Inflammatory macrophage treated with lipopolysaccharide for 4 hours (primary cell): ENCODE measurements at places on chromosomes 7 and 10.

DNA sequence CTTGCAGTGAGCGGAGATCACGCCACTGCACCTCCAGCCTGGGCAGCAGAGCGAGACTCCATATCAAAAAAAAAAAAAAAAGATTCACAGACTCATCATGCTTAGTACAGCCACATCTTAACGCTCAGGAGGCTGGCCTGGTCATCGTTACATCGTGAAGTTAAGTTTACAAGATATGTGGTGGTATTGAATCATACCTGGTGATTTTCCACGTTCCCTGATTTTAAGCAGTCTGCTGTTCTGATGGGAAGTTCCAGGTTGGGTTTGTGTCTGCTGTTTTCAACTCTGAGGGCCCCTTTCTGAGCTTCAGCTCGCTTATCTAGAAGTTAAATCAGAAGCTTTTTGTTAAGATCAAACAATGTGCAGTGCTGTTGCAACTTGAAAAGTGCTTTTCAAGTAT is 6.9 kb downstream of the PPP2R2D start:
- DNase-seq, result no peak

- peak; percentile 68 for DNase-seq
These were observed 87.4 kb downstream of the ZNF467 start for GRCh38 chr7:149686011-149686410.

GRCh38 chr10:131238669-131239280 is 72.7 kb downstream of the TCERG1L start:
- DNase-seq, result no peak

DNA sequence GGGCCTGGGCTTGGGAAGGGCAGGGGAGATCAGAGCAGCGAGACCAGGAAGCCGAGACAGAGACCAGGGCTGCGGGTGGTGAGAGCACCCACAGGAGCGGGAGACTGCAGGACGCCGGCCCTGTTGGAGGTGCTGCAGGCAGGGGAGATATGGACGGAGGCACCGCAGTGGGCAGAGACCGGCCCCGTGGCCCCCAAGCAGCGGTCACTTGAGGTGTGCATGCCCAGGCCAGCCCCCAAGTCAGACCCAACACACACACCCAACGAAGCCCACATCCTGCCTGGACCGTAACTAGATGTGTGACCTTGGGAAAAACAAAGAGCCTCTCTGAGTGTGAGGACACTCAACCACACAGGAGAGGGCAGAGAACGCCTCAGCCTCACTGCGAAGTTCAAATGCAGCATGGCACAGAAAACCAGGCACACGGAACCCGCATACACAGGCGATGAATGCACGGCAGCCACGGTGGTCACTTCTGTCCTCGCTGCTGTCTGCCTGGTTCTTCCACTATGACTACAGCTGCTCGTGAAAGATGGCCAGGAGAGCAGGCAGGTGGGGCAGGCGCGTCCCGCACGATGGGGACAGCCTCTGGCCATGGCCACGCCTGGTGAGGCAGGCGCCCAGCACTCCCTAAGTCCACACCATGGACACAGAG is 214.7 kb downstream of the MAD1L1 start:
- no peak for DNase-seq

- no peak for DNase-seq
These were observed 208.9 kb downstream of the EBF3 start for GRCh38 chr10:129755158-129755591.

GRCh38 chr7:23093546-23093945 is 12.0 kb upstream of the KLHL7 start:
- DNase-seq, result peak; percentile 13

GRCh38 chr7:2049782-2050510 is 182.8 kb downstream of the MAD1L1 start:
- no peak for DNase-seq

- DNase-seq, result no peak
These were observed 202.2 kb upstream of the ETV1 start for GRCh38 chr7:14191686-14192098.

DNA sequence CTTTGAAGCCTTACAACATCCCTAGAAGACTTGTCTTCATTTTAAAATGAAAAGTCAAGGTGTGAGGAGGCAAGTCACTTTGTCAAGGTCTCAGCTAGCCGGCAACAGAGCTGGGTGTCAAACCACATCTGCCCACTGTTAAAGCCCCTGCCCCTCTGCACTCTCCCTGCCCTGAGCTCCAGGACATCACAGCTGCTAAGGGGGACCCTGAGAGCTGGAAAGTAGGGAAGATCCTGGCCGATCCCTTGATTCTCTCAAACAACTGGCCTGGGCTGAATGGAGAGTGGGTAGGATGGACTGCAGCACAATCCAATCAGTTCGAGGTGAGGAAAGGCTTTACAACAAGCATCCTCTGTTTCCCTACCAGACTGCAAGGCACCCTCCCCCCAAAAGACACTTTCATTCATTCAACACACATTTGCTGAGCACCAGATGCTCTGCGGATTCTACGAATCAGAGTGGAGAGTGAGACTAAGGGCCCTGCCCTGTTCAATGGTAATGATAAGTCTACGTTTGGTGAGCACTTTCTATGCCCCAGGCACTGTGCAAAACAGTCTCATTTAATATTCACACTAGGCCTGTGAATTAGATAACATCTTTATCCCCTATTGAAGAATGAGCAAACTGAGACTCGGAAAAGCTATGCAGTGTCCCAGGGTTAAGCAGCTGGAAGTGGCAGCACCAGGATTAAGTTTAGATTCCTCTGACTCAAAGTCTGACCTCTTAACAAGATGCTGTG is 148.1 kb downstream of the HERPUD2 start:
- no peak for DNase-seq

DNA sequence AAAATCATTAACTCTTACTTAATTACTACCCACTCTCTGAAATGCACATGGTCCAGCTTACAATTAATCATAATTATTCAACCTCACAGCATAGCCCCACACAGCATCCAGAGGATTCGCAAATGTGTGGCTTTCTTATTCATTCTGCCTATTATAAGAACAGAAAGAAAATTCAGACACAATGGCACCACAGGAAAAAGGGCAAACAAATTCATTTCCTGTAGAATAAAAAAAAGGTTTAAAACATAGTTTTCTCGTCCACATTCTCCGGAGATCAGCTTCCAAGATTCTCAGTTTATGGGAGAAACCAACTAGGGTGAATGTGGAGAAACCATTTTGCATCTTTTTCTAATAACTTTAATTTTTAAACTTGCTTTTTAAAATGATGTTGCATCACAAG is 201.6 kb downstream of the PARD3 start:
- DNase-seq, result no peak

GRCh38 chr7:38335492-38336147 is 62.2 kb upstream of the TARP start:
- DNase-seq, result peak; percentile 99

GRCh38 chr10:49498425-49498824 is 40.5 kb downstream of the ERCC6 start:
- no peak for DNase-seq

- DNase-seq, result peak; percentile 79
These were observed 7.8 kb downstream of the HPS6 start for GRCh38 chr10:102072673-102073527.

GRCh38 chr10:95414016-95414830 is 123.4 kb upstream of the PDLIM1 start:
- DNase-seq, result no peak

DNA sequence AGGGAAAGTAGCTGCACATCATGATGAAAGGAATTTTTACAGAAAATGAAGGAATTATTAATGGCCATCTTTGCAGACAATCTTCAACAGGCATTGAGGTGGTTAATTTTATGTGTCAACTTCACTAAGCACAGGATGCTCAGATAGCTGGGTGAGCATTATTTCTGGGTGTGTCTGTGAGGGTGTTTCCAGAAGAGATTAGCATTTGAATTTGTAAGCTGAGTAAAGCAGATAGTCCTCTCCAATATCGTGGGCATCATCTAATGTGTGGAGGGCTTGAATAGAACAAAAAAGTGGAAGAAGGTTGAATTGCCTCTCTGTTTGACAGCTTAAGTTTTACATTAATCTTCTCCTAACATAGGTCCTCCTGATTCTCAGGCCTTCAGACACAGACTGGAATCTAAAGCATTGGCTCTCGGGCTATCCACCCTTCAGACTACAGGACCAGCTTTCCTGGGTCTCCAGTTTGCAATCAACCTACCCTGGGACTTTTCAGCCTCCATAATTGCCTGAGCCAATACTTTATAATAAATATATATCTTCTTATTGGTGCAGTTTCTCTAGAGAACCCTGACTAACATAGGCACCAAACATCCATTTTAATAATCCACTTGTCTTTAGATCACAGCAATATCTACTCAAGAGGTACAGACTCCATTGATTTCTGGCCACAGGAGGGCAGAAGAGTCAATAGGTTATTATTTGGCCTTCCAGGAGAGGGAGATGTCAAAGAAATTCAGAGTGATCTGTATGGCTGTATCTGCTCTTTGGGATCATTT is 10.5 kb upstream of the CRPPA start:
- DNase-seq, result peak; percentile 13

GRCh38 chr10:52678611-52679010 is 94.0 kb downstream of the MBL2 start:
- DNase-seq, result no peak

GRCh38 chr7:85659364-85659763 is 472.5 kb upstream of the SEMA3D start:
- no peak for DNase-seq

GRCh38 chr7:6648815-6649104 is 11.6 kb downstream of the ZNF316 start:
- DNase-seq, result no peak

DNA sequence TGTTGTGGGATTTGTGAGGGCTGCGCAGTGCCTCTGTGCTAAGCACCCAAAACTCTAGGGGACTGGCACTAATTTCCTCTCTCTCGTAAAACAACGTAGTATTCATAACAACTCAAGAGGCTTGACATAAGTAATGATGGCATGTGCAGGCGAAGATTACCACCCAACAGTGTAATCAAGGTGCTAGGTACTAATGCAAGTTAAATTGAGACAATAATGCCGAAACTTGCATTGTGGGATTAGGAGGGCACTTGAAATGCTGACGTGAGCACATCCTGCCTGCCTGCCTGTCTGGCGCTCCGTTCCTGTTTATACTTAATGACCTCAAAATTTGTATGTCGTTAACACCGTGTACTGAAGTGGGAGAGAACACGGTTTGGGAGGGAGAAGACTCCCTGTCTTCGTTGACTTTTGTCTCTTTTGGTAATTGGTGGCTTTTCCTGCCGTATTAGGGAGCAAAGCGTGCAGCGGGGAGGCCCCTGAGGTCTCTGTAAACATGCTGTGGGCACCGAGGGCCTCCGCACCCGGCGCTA is 139.0 kb downstream of the MGMT start:
- no peak for DNase-seq

DNA sequence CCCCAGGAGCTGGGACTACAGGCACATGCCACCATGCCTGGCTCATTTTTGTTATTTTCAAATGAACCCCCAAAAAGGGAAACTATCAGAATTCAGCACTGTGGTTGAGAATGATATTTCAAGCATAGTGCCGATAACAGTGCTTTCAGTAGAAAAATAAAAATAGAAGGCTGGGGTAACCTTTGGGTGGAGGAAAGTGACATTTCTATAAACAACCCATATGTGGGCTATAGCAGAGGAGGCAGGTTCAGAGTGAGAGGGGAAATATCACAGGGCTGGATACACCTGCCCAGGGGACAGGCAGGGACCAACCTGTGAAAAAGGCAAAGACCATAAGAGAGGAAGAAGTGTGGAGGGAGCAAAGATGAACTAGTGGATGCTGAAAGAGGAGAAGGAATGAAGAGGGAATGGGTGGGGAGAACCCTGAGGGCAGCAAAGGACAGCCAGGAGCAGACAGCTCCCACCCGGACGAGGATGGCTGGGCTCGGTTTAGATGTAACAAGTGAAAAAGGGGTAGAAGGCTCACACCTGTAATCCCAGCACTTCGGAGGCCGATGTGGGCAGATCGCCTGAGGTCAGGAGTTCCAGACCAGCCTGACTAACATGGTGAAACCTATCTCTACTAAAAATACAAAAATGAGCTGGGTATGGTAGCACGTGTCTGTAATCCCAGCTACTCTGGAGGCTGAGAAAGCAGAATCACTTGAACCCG is 56.5 kb downstream of the MAP3K8 start:
- no peak for DNase-seq

- no peak for DNase-seq
These were observed 435.2 kb downstream of the PLXNA4 start for GRCh38 chr7:132141109-132141508.

DNA sequence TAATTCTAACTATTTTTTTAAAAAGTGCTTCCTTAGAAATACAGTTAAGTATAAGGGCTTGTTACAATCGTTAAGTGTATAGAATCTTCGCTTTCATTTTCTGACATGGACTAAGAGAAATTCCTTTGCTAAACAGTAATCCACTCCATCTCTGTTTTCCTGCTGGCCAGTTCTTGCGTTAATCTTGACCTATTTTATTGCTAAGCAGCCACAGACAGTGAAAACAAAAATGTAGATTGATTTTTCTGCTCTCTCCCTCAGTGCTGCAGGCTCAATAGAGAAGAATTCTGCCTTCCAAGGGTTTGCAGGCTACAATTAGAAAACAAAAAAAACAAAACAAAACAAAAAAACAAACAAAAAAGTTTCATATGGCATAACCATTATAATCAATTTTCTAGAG is 310.4 kb upstream of the ADARB2 start:
- DNase-seq, result no peak

- DNase-seq, result peak; percentile 45
These were observed 2.4 kb downstream of the ACTA2 start for GRCh38 chr10:88949912-88950837.

- DNase-seq, result peak; percentile 69
These were observed 181.7 kb downstream of the ST7 start for GRCh38 chr7:117134889-117135552.

DNA sequence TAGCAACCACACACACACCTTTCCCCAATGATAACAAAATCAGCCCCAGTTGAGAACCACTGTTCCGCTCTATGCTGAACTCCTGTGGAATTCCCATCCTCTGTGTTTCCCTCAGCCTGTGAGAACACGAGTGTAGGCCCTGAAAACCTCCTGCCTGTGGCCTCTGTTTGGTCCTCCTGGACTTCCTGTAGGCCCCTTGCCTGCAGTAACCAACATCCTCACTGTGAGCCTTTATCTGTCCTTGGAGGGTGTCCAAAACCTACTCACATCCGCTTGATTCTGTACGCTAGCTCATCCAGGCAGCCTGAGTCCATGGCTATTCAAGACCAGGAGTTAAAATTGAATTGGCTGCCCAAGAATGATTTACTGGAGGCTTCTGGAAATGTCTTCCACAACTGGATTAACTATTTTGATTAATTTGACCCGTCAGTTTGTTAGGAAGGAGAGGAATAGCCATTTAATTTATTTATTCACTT is 149.8 kb downstream of the AKR1D1 start:
- DNase-seq, result no peak

- DNase-seq, result peak; percentile 22
These were observed 33.0 kb downstream of the TMEM106B start for GRCh38 chr7:12244129-12244528.

GRCh38 chr10:26567351-26567721 is 129.2 kb downstream of the APBB1IP start:
- DNase-seq, result no peak

DNA sequence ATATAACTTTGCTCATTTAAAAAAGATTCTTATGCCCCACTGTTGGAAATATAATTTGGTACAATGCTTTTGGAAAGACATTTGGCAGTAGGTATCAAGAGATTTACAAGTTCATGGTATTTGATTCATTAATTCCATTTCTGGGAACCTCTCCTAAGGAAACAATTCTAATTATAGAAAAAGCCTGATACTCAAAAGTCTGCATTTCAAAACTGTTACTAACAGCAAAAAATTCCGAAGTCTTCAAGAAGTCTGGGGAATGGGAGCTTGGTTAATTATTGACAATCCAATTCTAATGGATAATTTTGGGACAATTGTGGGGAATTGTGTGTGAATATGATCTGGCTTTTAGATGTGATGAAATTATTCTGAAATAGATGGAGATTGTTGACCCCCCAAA is 59.6 kb downstream of the HDAC9 start:
- DNase-seq, result no peak

GRCh38 chr10:97748116-97748515 is 11.2 kb downstream of the ZFYVE27 start:
- no peak for DNase-seq
